ENCODE measurements at places on chromosomes 4 and X.

DNA sequence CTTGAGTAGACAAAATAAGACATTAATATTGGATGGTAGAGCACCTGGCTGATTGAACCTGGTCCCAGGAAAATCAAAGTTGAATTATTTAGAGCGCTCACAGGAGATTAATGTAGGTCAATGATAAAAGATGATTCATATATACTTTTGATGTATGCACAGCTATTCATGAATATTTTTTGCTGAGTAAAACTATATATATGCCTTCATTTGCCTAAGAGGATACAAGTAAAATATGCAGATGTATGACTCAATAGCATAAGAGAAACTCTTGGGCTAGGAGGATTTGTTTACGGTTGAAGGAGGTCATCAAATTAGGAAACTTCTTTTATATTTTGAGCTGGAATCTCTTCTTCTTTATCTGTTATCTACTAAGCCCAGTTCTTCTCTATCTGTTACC, 202.7 kb upstream of the HS3ST1 start:
- DNase-seq: no peak

DNA sequence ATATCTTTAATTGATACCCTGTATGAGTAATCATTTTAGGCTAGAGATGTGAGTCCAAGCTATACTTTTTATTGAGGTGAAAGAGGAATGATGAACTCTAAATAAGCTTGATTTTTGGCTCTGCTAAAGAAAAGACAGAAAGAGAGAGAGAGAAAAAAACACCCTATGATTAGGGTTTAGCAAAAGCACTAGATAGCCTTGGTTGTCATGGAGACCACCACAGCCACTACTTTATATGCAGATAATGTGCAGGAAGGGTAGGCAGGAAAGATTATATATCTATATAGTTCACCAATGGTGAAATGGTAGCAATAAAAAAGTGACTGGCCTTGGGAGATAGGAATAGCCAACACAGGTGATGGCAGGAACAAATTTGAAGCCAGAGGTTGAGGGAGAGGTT, 69.9 kb upstream of the CAMK2D start:
- no peak for DNase-seq

GRCh38 chr4:13635286-13635799, 7.8 kb upstream of the BOD1L1 start:
- DNase-seq: no peak

GRCh38 chrX:30831082-30831481, 58.0 kb downstream of the TAB3 start:
- DNase-seq: no peak

- no peak for DNase-seq
Measured at GRCh38 chrX:30637874-30638815, 15.1 kb upstream of the GK start.

- peak; percentile 62 for DNase-seq
Measured at GRCh38 chr4:20687864-20688263, 12.4 kb upstream of the PACRGL start.

GRCh38 chrX:140713174-140713539, 3.6 kb downstream of the LINC00632 start:
- DNase-seq: no peak

DNA sequence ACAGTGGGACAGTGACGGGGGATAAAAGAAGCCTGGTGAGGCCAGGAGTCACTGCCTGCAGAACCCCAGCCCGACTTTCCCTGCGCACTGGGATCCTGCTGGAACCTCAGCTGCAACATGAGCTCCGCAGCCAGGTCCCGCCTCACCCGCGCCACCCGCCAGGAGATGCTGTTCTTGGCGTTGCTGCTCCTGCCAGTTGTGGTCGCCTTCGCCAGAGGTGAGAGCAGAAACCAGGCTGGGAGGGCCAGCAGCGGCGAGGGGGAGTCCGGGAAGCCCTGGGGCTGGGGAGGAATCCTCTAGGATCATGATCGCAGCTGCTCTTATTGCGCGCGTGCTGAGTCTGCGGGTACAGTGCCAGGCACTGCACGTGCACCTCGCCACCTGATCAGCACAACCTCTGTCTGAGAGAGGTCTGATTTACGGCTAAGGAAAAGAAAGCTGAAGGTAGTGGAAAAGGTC, at the start of gene PF4V1:
Gene PF4V1, plus strand, starts transcription at position 51 of the 459 bp plus-strand sequence. Its CDS starts 67 bp downstream, at position 118.
- DNase-seq: no peak

DNA sequence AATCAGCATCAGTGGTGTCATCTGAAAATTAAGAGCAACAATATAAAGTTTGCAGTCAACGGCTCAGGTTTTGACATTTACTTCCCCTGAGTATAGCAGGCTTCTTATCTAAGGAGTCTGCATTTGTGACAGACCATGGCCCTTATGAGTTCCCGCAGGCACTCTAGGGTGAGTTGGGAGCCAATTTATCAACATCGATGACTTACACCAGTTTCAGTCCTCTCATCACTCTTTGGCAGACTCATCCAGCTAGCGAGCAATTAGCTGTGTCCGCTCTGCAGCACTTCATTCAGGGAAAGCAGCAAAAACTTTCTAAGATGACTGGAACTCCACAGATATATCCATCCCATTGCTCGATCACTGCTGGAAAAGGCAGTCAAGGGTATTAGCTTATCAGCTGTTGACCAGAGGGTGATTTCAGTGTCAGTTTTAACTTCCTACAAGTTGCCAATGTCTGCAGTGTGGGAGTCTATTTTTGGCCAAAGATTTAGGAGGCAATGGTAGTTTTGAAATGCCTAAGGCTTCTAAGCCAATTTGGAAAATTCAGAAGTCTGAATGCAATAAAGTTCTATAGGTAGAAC, 625.1 kb upstream of the TENM3 start:
- no peak for DNase-seq

DNA sequence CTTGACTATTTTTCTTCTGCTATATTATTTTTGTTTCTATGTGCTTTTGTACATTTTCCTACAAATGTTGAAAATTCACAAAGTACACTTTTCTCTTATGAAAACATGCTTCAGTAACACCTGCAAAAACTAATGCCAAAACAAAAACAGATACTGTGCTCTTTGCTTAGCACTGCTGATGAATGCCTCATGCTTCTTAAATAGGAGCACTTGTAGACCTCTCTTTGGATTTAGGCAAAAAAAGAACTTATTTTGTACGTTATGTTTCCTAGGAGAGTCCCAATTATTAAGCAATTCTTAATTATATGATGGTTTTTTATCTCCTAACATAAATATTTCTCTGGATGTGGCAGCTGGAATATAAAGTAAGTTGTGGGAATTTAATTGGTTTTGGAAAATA, 285.0 kb upstream of the ARSJ start:
- DNase-seq: no peak

GRCh38 chr4:52260514-52261210, 209.6 kb downstream of the SPATA18 start:
- DNase-seq: no peak

- peak; percentile 84 for DNase-seq
Measured at GRCh38 chr4:4555916-4556315, 14.1 kb upstream of the STX18 start.

DNA sequence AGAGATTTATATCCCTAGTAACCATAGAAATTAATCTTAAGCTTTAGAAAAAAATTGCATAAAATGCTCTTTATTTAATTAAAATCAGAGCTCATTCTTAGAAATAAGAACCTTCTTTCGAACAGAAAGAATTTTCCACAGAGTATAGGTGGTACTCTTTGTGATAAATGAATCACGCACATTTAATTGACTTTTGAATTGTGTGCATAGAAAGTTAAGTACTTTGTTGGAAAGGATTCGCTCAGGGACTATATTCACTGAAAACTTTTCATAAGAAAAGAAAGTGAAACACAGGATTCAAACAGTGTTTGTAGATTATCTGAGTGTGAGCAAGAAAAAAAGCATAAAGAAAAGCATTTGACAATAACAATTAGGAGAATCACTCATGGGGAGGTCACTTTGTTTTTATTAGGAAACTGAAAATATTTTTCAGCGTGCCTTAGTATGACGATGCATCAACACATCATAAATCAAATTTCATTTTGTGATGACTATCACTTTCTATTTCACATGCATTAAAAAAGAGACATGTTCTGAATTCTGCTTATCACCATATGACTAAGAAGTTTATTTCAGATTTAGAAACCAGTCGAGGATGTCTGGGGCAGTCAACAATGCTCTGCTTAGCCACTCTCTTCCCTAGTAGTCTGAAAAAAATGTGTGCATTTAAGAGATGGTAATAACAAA, 49.5 kb downstream of the STX18 start:
- peak; percentile 34 for DNase-seq

DNA sequence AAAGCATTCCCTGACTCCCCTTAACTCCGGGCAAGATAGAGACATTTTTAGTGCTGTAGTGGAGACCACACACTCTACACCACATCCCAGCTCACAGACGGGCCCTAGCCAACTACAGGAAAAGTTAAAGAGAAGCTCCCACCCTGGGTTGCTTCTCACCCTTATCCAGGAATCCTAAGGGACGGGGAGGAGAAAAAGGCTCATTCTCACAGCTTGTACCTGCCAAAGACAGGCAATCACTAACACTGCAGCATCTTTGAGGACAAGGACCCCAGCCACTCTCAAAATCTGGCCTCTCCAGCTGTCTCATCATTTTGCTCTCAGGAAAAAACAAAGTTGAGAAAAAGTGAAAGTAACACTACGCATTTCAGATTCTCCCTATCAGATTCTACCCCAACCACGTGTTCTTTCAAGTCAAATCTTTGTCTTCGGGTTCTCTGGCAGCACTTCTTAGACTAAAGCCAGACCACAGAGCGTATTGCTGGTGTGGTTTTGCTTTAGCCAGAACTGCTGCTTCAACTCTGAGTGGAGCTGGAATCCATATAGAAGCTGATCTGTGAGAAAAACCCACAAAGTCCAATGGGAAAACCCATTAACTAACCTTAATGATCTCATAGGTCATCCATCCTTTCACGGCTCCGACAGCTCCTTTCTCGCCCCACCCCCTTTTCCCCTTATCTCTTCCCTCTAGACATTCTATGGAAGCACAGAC, 605.9 kb upstream of the DIPK2B start:
- DNase-seq: peak; percentile 85

DNA sequence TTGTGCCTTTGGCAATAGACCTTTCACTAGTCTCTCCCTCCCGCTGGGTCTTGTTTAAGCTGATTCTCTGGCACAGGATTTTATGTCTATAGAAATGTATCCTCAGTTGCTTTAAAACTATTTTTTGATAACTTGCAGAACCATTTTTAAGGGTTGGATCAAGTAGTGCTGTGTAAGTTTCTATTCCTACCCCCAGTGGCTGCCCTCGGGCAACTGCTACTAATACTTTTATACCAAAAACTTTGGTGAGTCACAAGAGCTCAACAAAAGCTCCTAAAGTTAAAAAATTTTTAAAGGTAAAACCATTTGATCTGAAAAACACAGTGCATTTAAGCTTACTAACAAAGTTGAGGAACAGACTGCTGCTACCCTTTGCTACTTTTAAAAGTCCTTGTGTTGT, 1460.6 kb upstream of the PCDH7 start:
- DNase-seq: no peak

DNA sequence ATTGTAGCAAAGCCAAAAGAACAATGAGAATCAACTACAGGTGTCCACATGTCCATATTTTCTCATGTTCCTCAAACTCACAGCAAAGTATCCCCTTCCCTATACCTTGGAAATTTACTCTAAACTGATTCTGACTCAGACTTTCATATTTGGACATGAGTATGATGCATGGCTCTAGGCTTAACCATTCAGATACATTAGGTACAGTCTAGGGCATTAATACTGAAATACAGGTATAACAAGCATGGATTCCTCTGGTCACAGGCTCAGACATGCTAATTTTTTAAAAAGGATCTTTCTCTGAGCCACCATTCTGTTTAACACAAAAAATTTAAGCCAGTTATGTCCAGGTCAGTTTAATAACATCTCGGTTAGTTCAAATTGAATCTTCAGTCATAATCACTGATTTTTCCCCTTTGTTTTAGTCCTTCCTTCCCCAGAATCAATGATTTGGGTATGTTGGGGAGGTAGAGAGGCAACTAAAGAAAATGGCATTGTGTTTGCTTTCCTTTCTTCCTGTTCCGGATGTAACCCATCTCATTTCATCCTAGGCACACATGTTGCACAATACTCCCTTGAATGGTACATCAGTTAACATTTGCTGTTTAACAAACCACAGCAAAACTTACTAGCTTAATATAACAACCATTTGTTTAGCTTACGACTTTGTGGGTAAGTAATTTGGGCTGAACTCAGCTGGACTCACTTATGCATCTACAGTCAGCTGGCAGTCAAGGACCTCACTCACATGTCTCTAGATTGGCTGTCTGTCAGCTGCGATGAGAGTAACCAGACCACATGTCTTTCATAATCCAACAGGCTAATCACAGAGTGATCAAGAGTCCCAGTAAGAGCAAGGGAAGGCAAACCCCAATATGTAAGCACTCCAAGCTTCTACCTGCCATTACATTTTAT, 75.3 kb upstream of the GRIA3 start:
- no peak for DNase-seq

DNA sequence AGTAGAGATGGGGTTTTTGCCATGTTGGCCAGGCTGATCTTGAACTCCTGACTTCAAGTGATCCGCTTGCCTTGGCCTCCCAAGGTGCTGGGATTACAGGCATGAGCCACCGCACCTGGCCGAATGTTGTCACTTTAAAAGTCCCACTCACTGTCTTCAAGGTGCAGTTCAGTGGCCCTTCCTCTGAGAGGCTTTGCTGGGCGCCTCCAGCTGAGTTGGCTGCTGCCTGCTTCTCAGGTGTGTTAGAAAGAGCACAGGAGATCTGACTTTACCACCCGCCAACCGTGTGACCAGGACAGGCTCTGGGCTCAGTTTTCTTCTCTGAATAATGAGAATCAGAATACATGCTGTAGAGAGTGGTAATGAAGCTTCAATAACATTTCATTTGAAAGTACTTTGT, 207.4 kb downstream of the CEP135 start:
- DNase-seq: no peak

DNA sequence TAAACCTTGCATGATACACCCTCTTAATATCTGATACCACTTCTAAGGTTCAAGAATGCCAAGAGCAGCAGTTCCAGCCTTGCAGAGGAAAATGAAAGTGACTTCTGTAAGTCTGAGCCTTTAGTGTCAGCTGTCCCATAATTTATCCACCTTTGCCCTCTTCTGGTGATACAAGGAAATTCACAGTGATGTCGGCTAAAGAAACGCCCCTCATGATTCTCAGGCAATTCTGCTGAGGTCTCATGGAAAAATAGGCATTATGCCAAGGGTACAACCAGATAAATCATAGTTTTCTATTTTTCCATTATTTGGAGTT, 172.2 kb upstream of the CXCL13 start:
- DNase-seq: peak; percentile 3

DNA sequence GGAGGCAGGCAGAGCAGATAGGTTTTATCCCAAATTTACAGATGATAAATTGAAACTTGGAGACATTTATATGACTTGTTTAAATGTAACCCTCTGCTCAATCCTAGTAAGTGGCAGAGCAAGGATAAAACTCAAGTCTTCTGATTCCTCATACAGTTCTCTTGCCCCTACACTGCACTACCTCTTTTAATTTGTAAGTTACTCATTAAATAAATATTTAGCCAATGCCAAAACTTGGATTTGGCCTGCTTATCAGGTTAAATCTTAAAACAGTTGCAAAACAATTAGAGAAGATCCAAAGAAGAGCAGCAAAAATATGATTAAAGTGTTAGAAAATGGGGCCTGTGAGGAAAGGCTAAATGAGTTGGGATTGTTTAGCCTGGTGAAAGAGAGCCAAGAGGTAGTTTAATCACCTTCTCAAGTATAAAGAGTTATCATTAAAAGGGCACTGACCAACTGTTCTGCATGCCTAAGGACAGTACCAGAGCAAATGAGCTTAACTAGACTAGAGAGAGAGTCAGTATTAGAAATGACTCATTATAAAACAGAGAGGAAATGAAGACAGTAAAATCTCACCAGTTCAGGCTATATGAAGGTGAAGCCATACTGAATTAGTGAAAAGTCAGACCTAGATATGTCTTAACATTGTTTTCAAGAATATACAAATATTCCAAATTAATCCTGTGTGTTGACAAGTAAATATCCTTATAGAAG, 146.3 kb downstream of the GRIA3 start:
- no peak for DNase-seq

All from fibroblast of skin of left quadriceps (primary cell).